Fibroblast of skin of left biceps (primary cell): ENCODE measurements at places on chromosomes 6 and 20.
A peak's percentile ranks its signal among the peaks of the same experiment; 100 is the strongest.

GRCh38 chr6:153129873-153130514 is 1.1 kb downstream of the RGS17 start:
- no peak for DNase-seq

- DNase-seq, result peak; percentile 74
These were observed 289.6 kb downstream of the PREX1 start for GRCh38 chr20:48538058-48538825.

DNA sequence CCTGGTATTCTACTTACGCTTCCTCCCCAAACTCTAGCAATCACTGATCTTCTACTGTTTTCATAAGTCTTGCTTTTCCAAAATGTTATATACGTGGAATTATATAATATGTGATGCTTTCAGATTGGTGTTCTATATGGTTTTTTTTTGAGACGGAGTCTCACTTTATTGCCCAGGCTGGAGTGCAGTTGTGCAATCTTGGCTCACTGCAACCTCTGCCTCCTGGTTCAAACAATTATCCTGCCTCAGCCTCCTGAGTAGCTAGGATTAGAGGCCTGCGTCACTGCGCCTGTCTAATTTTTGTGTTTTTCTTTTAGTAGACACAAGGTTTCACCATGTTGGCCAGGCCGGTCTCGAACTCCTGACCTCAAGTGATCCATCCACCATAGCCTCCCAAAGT is 10.9 kb upstream of the FAM83D start:
- DNase-seq, result no peak

GRCh38 chr6:114007516-114007915 is 36.6 kb upstream of the HDAC2 start:
- DNase-seq, result no peak

- DNase-seq, result no peak
These were observed 108.6 kb upstream of the SLC2A12 start for GRCh38 chr6:134161041-134161440.

DNA sequence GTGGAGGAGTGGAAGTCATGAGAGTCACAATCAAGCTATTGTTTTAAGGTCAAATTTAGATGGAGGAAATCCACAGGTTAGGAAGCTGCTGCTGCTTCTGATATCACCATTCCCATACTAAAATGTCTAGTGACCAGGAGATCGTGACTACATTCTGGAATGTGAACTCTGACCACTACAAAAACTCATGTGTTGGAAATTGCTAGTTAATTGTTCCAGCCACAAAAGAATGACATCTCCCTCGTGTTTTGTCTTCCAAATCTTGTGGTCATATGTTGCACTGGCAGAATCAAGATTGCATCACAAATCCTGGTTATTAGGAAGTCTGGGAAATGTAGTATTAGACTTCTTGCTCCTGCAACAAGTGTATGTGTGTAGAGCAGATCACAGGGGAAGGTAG is 441.9 kb downstream of the CD109 start:
- DNase-seq, result peak; percentile 73

DNA sequence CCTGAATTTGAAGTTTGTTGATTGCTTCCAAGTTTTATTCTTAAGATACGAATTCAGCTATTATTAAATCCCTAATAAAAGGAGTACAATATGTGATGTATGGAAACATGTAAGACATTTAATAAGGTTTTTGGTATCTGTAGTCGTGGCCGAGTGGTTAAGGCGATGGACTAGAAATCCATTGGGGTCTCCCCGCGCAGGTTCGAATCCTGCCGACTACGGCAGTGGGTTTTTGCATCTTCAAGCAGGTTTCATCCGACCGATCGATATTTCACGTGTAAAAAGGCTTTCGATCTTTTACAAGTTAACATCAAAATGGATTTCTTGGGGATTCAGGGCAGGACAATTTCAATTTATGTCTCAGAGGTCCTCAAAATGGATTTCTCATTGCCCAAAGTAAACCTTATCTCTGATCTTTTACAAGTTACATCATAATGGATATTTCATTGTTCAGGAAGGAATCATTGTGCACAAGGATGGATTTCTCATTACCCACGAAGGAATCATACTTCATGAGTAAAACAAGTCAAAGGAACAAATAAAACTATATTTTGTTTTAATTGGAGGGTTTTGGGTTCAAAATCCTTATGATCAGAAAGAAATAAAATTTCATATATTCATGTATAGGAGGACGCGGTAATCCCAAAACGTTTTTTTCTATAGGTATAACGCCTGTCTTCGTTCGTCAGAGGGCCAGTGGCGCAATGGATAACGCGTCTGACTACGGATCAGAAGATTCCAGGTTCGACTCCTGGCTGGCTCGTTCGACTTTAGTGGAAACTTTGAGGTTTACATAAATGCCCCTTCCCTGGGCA is 37.3 kb upstream of the BTN3A2 start:
- no peak for DNase-seq

- no peak for DNase-seq
These were observed 426.7 kb upstream of the ID4 start for GRCh38 chr6:19410481-19410880.

DNA sequence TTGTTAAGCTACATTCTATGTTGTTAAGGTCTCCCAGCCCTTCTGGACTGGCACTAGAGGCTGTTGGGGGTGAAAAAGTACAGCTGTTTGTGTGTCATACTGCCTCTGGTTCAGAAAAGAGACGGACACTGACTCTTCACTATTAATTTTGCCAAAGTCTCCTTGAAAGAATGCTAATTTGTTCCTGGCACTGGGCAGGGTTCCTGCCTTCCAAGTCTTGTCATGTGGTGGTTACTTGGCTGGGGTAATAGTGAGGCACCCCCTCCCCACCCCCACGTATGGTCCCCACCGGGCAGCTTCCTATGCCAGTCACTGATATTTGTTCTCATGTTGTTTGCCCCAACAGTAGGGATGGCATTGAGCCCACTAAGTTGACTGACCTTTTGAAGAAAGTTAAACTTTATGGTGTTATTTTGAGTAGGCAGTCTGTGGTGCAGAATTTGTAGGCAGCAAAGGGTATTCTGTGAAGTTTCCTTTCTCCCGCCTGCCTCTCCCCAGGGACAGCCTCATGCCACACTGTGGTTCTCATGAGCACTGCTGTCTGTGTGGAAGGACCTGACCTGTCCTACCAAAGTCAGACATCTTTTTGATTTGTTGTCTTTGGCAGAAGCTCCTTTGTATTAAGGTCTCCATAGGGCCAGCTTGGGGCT is 8.7 kb downstream of the CDS2 start:
- DNase-seq, result no peak

GRCh38 chr6:113595911-113596376 is 261.2 kb upstream of the MARCKS start:
- peak; percentile 98 for DNase-seq

DNA sequence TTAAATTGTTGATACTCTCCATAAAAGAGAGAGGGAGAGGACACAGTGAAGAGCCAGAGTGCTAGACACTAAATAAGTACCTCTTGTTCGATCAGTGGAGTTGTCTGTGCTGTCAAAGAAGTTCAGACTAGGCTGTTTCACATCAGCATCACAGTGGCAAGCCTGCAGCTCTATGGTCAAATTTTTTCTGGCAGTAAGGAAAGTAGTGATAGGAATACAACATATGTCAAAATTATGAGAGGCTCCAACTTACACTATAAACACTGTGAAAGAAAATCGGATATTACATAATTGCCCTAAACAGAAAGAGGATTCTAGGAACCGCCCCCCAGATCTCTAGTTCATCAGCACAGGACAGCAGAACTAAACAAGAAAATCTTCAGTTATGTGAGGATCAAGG is 23.1 kb downstream of the DNAH8 start:
- DNase-seq, result no peak

- no peak for DNase-seq
These were observed 115.2 kb upstream of the BCLAF1 start for GRCh38 chr6:136404627-136405419.

- no peak for DNase-seq
These were observed 44.5 kb upstream of the RNF217 start for GRCh38 chr6:124917769-124918168.

- DNase-seq, result no peak
These were observed 348.5 kb upstream of the BTBD3 start for GRCh38 chr20:11569163-11569562.

DNA sequence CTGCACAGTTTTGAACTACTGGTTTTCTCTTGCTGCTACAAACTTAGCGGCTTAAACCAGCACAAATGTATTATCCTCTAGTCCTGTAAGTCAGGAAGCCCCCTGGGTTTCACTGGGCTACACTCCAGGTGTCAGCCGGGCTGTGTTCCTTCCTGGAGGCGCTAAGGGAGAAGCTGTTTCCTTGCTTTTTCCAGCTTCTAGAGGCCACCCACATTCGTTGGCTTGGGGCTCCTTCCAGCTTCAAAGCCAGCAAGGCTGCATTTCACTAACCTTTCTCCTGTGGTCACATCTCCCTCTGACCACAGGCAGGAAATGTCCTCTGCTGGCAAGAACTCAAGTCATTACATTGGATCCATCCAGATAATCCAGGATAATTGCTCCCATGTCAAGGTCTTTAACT is 350.6 kb upstream of the PLCB4 start:
- DNase-seq, result no peak

GRCh38 chr6:30047220-30047619 is 13.8 kb upstream of the POLR1H start:
- DNase-seq, result no peak

DNA sequence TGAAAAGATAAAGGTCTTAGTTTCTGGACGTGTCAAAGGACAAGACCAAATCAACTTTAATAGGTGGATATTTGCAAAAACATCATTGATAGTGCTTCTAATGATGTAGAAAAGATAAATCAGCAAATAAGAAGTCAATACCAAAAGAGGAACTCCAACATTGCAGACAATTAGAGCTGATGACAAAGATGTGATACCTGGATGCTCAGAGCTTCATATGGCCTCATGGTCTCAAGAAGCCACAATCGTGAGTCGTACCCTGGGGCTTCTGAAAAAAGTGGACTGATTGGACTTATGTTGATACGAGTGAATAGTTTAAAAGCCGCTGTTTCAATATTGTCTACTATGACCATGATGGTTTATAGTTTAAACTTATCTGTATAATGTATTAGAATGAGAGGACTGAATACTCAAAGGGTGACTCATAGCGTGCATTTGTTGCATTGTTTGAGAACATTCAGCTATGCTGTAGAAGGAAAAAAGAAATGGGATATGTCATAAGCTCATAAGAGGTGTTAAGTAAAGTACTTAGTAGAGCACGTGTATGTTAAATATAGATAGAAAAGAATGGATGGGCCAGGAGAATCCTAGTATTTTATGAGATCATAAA is 54.6 kb upstream of the RIPOR2 start:
- DNase-seq, result no peak

DNA sequence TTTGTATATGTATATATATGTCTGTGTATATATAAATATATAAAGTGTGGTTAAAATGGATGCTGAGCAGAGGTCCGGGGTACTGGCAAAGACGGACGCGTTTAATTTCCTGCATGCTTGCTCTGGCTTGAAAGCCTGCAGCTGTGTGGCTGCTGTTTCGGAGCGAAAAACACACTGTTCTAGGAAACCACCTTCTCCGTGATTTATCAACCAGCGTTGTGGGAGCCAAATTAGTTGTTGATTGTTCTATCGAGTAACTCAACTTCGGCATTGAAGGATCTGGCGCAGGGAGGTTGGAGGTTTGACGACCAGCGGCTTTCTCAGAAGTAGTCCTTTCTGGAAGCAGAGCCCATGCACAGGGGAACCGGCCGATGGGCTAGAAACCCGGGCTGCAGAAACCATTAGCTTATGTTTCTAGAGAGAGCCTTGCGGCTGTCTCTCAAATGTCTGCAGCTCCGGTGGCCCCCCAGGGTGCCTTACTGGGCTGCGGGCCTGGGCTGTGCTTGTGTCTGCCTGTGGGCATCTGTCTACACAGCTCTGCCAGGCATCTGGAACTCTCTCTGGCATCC is 81.8 kb downstream of the EDN3 start:
- DNase-seq, result no peak

- no peak for DNase-seq
These were observed 176.7 kb downstream of the BMP7 start for GRCh38 chr20:57089699-57090144.

DNA sequence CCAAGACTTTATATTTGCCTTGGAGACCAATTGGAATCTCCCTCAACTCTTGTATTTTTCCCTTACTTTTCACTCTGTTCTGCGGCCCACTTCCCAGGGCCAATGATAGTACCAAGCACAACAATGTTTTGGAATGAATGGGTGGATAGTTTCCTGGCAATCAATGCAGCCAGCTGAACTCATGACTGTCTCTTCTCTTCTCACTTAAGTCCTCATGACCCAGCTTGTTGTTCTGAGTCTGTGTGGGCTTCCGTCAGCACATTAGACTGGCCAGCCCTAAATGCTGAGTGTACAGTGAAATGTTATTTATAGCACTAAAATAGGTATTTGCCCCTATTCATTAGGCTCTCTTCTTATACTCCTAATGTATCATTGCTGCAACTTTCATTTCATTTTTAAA is 5.6 kb upstream of the MBOAT1 start:
- no peak for DNase-seq

DNA sequence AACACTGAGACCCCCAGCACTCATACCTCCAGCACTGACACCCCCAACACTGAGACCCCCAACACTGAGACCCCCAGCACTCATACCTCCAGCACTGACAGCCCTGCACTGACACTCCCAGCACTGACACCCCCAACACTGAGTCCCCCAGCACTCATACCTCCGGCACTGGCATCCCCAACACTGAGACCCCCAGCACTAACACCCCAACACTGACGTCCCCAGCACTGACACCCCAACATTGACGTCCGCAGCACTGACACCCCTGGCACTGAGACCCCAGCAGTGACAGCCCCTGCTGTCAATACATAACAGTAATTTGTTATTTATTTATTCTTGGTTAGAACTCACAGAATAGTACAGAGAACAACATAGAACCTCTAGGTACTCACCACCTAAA is 58.0 kb downstream of the ERMARD start:
- no peak for DNase-seq

DNA sequence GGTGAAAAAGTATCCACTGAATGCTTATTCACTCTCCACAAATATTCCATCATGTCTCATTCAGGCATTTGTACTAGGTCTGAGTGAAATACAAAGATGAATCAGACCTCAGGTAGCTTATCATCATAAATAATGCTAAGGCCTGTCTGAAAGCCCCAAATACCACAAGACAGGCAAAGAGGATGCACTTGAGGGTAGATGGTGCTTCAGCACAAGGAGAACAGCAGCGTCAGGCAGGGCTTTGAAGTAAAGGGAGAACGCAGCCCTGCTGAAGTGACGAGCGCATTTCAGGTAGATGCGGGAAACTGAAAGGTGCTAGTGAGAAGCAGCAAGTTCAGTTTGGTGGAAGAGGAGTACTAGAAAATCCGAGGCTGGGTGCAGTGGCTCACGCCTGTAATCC is 38.7 kb downstream of the MAP3K5 start:
- DNase-seq, result no peak

DNA sequence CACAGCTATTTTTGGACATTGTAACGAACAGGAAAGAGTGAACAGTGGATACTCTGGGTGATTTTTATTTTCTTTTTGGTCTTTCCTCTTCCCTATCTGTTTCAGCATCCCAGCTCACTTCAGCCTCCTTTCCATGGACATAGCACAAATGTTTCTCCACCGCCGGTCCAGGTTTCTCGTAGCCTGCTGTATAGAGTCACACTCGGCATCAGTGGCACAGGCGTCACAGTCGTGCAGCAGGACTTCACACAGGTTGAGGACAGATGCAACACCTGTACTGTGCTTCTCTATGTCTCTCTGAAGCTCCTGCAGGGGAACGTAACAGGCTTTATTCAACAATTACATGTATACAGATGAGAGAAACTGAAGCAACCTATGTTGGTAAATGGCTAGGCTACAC is 348.3 kb downstream of the ESR1 start:
- DNase-seq, result no peak

- DNase-seq, result no peak
These were observed 71.2 kb upstream of the PLCB4 start for GRCh38 chr20:8997701-8998117.

- DNase-seq, result no peak
These were observed 95.8 kb downstream of the PERP start for GRCh38 chr6:138011413-138011812.

GRCh38 chr20:12947691-12948090 is 61.1 kb upstream of the SPTLC3 start:
- no peak for DNase-seq
